NCI-H526 (cell line): ENCODE measurements at places on chromosomes 7 and 10.

DNA sequence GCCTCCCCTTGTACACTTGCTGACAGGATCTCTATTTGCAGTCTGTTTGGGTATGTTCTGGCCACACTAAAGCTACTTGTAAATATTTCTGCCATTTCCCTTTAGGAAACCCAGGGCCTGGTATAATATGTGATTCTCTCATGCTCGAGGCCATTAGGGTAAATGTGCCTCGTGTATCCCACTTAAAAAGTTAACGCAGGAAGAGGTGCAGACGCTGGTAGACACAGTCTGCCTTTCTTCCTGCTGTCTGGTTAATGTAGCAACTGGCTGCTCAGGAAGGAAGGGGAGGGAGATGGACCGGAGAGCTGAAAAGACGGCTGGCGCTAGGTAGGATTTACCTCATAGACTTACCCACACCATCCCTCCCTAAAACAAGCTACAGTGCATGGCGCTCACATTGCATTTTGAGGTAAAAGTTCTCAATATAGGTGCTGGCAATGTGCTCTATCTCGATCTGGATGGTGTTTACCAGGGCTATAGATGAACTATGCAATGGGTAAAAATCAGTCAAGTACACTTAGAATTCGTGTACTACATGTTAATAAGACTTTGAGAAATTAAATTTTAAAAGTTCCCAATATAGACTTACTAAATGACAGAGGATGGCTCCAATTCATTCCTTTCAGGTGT lies 125.9 kb downstream of the JAZF1 start:
- no peak for DNase-seq

GRCh38 chr10:97279121-97279815 lies 13.2 kb downstream of the ARHGAP19 start:
- DNase-seq: no peak

DNA sequence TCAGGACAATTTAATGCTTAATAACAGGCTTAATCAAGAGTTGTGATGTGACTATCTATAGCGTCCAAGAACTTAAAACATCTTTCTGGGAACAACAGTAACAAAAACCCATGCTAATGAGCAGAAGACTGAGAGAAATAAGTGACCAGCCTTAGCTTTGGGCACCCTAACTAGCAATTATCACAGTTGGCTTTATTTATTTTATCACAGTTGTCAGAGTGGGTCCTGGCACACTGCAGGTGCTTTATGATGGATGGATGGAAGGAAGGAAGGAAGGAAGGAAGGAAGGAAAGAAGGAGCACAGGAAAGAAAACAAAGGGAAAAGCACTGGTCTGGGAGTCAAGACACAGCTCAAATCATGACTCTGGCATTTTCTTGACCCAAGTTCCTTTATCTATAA lies 181.1 kb downstream of the SKAP2 start:
- no peak for DNase-seq

DNA sequence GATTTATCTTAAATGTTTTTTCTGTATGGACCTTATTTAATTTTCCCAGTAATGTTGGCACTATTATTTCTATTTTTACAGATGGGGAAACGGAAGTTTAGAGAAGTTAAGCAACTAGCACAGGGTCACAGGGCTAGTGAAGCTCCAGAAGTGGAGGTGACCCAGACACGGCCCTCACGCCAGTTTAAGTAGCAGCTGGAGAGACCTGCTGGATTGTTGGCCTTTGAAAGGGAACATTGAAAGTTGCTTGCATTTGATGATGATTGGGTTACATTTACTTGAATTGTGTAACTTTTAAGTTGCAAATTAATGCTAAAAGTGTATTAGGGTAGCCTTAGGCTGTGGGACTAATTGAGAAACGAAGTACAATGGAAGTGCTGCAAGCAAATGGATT lies 25.6 kb downstream of the CDK14 start:
- no peak for DNase-seq

DNA sequence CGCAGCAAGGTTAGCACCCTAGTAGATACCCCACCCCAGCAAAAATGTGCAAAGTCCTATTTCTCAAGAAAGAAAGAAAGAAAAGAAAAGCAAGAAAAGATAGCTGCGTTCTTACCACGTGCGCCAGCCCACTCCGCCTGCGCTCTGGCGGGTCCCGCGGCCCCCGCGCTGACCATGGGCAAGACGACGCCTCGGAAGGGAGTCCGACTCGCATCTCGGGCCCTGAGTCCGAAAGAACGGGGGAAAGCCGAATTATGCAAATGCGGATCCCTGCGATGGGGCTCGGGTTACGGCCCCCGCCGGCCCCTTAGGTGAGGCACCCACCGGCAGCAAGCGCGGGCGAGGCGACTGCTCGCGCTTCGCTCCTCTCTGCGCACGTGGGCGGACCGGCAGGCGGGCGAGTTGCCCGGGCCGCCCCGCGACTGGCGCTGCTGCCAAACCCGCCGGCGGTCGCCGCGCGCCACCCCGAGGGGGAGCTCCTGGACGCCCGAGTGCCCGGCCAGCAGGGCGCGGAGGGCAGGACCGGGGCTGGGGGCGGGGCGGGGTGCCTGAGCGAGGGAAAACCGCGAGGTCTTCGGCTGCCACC lies 2.4 kb upstream of the EGR2 start:
- no peak for DNase-seq

DNA sequence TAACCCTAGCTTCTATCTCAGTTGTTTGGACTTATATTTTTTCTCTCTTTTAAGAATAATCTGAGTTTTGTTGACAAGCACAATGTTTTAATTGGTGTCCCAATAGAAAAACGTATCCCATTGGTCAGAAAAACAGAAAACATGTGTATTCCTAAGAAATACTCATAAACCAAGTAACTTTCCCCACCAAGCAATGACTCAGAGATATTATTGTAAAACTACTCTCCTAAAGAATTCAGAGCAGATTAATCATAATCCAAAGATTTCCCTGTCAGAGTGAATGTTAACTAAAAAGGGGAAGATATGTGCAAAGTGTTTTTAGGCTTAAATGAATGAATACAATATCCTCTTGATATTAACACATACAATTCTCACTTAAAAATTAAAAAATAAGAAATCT lies 29.4 kb upstream of the MBL2 start:
- DNase-seq: no peak

DNA sequence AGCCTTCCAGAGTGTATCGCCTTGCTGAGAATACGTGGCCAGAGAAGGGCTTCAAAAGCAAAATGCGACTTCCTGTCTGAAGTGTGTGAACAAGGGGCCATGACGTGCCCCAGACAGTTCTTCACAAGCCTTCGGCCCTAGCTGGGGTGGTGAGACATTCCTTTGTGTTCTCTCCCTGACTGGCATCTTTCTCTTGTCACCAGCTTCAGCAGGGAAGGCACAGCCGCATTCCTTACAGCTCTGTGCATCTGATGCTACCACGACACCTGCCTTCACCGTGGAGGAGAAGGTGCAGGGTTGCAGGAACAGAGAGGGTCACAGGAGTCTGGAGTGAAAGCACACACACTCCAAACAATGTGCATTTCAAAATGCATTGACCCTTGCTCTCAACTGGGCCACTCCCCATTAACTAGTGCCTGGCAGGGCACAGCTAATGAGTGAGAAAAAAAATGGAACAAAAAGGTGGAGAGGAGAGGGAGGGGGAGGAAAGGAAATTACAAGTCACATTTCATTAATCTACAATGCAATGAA lies 93.4 kb downstream of the GPR26 start:
- DNase-seq: no peak

DNA sequence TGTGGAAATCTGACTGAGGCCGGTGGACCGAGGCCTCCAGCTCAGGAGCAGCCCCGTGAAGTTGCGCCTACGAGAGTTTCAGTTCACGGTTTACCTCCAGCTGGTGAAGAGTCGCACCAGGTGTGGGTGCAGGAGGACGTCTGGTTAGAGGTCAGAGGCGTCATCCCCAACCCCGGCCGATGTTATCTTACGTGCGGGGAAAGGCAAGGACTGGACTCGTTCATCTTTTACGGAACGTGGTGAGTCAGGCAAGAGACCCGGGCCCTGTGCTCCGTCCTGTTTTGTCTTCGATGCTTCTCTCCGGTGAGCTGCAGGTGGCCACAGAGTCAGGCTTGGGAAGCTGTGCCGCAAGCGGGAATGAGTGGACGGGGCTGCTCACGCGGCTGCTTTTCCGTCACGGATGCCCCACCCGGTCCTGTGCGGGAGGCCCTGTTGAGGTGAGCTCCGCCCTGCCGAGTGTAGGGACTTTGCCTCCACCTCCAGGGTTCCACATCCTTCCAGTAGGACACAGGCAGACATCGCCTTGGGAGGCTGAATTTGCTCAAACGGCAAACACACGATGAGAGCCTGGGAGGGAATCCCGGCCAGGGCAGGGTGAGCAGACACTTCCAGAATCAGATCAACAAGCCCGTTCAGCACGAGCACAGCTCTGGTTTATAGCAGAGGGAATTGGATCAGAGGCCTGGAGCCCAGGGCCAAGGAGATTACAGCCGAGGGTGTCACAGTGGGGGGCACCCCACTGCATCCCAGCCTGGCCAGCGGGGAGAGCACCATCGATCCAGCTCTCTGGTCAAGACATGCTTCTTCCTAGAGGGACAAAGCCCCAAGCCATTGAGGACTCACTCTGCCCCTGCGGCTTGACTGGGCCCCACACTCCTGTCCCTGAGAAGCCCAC lies 50.1 kb upstream of the INPP5A start:
- no peak for DNase-seq

DNA sequence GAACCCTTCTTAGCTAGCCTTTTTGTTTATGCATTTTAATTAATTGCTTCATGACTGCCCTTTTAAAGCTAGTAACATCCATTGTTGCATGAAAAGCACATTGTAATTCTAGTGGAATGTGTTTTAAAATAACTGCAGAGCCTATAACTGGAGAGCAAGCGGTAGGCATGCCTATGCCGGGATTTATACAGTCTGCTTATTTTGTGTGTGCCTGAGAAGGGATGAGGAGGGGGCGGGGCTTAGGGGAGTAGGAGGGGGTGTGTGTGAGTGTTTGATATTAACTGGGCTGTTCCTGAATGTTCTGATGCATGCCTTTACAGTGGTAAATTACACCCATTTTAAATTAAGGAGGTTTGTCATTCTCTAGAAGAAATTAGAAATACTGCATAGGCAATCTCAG lies 208.1 kb downstream of the TCF7L2 start:
- DNase-seq: no peak

GRCh38 chr10:72639441-72639873 lies 13.6 kb upstream of the MICU1 start:
- no peak for DNase-seq
